NCI-H1092 (cell line): ENCODE measurements at places on chromosomes 1 and 21.

DNA sequence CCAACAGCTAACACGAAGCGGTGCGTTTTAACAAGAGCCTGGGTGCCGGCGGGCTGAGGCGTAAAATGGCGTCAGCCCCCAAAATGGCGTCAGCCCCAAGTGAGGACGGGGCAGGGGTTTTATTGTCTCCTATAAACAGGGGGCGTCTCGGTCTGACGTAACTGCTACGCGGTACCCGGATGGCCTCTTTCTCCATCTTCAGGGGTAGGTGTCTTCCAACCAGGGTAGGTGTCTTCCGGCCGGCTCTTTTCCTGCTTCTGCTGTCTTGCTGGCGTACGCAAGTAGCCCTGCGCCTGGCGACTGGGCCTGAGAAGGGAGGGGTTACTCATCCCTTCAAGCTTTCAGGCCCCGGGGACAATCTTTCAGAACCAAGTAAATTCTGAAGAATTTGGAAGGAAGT, 45.3 kb downstream of the LGR6 start:
- DNase-seq, result no peak

DNA sequence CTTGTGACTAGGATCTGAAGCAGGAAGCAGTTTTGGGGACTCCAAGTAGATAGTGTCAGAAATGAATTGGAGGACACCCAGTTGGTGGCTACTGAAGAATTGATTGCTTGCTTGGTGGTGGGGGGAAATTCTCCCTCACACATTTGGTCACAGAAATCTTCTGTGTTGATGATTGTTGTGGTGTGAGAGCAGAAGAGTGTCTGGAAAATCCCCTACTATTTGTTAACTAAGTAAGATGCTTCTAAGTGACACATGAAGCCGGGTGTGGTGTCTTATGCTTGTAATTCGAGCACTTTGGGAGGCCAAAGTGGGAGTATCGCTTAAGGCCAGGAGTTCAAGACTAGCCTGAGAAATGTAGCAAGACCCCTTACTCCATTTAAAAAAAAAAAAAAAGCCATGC, 22.5 kb upstream of the IPP start:
- no peak for DNase-seq

- DNase-seq, result no peak
These were observed 20.0 kb upstream of the DISP1 start for GRCh38 chr1:222794656-222795474.

DNA sequence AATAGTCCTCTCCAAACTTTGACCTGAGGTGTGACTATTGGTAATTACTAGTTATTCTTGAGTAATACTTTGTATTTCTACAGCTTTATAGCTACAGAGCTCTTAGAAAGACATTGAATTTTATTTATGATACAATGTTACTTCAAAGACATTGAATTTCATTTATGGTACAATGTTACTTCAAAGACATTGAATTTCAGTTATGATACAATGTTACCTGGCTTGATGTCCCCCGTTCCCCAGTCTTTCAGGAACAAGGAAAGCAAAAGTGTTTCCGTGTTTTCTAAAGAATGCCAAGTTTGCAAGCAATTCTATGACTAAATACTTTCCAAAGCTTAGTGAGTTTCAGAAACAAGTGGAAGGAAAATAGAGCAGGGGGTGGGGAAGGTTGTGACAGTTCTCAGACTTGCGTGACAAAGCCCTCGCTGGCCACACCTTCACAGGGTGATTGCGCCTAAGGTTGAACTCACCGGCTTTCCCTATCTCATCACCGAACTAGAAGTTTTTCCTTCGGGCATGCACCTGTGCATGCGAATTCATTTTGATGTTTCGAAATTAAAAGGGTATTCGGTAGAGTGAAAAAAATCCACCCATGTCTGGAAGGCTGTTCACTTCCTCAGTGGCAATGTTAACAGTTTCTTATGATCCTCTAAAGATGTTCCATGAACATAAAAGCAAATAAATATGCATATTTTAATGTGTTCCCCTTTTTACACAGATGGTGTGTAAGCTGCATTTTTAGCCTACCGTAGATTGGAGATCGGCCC, 909 bp upstream of the PAXBP1 start:
- DNase-seq, result no peak

DNA sequence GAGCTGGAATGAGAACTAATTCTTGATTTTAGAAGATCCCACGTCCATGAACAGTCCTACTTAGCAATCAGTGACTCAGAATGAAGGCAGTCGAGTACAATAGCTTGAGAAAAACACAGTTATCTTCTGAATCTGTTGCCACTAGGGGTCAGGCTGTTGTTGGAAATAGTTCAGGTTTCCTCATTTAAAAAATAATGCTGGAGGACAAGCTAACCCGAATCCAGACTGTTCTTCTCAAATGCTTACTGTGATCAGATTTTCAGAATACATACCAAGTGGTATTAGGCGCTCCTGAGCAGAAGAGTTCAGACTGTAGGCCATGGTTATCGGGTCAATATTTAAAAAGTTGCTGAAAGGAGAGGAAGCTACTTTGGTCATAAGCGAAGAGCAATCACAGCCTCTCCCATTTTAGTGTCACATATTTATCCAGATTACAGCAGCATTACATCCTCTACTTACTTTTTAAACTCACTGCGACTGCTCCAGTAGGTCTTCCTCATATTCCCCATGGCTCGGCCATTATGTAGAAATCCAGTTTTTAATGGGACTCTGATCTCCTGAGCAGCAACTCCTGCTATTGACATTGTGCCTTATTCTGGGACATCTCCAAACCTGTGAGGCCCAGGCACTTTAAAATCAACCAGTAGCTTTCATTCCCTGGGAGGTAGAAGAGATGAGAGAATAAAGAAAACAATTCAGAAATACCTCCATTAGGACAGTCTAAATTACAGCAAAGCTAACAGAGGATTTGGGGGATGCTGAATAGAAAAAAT, 10.9 kb downstream of the ERRFI1 start:
- DNase-seq, result peak; percentile 29

DNA sequence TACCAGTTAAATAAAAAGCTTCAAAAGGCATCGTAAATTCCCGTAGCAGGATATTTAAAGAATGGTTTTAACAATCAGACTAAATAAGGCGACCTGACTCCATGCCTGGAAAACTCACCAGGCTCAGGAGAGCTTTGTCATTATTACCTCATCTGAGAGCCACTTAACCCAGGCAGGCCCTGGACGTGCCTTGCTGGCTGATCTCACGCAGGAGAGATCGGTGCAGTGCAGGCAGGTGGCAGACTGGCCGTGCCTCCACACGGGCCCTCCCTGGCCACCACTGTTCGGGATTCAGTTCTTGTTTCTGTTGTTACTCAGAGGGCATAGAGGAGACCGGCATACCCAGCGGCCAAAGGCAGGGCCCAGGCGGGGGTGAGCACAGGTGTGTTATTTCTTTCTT, 6.4 kb downstream of the MT1HL1 start:
- DNase-seq, result peak; percentile 68

DNA sequence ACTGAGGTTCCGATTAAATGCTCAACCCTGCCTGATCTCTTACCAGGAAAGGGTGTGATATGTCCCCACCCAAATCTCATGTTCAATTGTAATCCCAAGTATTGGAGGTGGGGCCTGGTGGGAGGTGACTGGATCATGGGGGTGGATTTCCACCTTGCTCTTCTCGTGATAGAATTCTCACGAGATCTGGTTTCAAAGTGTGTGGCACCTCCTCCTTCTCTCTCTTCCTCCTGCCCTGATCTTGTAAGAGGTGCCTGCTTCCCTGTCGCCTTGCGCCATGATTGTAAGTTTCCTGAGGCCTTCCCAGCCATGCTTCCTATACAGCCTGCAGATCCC, 34.9 kb downstream of the RSPH1 start:
- DNase-seq, result no peak

DNA sequence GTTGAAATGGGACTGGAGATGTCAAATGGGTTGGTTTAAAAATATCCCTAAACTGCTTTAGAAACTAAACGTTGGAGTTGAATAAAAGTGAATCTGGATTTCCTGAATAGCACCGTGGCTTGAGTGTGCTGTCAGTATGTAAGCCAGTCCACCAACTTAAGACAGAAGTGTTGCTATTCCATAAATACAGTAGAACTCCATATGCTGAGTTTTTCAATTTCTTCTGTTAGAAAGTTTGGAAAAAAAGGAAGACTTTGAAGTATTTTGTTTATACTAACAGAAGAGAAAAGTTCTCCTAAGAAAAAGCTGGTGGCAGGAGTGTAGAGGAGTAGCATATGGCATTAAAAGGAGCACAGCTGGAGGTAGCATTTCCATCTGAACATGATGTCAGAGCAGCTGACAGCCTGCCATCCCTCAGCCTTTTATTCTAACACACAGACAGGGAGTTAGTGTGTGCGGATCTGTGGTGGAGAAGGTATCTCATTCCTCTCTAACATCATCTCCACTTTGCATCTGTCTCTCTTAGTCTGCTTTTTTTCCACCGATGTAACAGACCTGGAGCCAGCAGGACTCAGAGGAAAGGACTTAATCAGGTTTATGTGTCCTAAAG, at the start of gene ZBTB18:
Gene ZBTB18, plus strand, starts transcription at position 449 of the 610 bp plus-strand sequence. Its CDS starts 149 bp downstream, at position 598.
- peak; percentile 51 for DNase-seq

- DNase-seq, result no peak
These were observed 7.2 kb upstream of the TACSTD2 start for GRCh38 chr1:58584082-58584895.

- DNase-seq, result no peak
These were observed 28.9 kb upstream of the CD5L start for GRCh38 chr1:157870490-157870889.

GRCh38 chr21:25885880-25886279, 151.1 kb downstream of the GABPA start:
- no peak for DNase-seq
